ENCODE measurements at places on chromosomes 3 and 15.

GRCh38 chr15:100483370-100483769, 45.4 kb downstream of the CERS3 start:
- DNase-seq = no peak

GRCh38 chr3:45688882-45689786, at the start of gene SACM1L:
TSS of gene SACM1L (plus strand) at chr3:45689396. CDS start at chr3:45689466, 70 bp downstream.
- peak; percentile 100 for DNase-seq

DNA sequence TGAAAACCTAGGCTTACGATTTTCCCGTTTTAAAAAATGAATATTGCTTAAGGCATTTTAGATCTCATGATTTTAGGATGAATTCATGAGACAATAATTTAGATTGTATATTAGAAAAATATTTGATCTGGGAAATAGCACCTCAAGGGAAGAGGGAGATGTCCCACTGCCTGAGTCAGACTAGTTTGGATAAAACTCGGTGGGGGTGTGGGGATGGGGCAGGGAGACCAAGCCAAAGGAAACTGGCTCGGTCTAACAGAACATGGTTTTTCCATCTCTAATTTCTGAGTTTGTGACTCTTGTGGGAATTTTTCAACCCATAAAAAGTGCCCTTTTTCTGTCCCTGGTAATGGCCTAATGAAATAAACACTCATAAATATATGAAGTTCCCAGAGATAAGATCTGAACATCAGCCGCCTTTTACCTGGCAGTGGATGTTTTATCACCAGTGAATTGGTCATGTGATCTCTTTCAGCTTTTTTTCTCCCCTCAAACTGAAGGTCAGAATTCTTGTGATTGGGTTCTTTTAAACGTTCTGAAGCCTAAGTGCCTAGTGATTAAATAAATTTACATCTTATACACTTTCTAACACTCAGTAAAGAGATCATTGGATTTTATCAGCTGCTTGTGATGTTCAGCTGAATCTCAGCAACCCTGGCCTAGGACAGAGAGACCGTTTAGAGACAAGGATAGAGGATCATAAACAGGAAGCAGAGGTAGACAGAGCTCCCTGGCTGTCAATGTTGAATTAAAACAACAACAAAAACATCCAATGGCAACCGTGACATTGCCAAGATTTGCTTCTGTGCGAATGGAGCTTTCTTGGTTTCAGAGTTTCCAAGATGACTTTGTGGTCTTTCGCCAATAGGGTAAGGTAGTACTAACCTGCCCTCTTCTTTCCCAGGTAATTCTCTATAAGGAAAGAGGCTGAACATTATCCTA, 1038.2 kb downstream of the MCTP2 start:
- DNase-seq = no peak

DNA sequence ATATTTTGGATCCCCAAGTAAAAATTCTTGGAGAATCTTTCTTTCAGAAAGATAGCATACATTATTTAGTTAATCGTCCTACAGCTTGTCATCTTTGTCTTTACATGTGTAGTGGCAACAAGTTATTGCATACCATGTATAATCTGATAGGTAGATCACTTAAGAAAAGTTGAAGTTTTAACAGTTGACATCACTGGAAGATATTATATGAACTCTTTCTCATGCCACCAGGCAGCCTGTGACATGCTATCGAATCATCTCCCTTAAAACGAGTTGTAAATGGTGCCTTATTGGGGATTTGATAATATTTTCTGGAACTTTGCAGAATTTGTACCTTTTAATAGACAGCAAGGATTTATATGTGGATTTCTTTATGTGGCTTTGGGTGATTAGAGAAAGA, 8.7 kb downstream of the U2SURP start:
- peak; percentile 49 for DNase-seq

- DNase-seq = no peak
These were observed 119.5 kb downstream of the STAG1 start for GRCh38 chr3:136632625-136633081.

- peak; percentile 40 for DNase-seq
These were observed 716 bp upstream of the ISLR2 start for GRCh38 chr15:74129586-74130154.

DNA sequence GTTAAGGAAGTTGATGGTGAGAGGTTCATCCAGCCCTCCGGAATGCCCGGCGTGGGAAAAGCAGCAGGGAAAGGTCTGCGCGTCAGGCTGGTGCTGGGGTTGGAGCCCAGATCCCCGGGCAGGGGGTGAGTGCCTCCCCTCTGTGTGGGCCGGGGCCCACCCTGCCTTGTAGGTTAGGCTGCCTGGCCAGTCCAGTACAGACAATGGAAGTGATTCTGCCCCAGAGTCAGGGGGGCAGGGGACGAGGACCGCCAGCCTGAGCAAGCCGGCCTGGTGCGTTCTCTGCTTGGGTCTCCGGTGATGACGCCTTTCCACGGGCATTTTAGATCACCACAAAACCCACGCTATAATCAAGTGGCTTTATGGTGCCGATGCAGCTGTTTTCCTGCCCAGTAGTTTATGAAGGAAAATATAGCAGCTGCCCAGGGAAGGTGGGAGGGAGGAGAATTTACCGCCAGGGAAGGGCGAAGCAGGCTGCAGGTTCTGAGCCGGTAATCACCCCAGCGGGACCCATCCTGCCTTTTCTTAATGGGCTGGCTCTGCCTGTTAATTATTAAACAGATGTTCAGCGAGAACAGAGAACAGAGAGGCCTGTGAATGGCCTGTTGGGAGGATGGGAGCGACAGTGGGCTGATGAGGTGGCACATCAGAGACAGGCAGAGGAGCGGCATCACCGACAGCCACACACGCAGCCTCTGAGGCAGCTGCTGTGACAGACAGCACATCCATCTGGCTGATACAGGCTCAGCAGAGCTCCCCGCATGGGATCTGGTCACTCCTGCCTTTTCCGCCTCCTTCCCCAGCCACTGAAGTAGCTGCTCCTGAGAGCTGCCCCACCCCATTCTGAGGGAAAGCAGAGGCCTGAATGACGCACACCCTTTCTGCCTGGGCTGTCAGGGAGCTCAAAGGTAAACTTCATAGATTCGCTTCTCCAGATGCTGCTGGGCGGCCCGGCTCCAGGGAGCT, 35.2 kb downstream of the BDH1 start:
- no peak for DNase-seq

- DNase-seq = no peak
These were observed 82.7 kb downstream of the MYO5A start for GRCh38 chr15:52445954-52446353.

GRCh38 chr3:134337511-134338200, 36.6 kb downstream of the AMOTL2 start:
- DNase-seq = no peak

DNA sequence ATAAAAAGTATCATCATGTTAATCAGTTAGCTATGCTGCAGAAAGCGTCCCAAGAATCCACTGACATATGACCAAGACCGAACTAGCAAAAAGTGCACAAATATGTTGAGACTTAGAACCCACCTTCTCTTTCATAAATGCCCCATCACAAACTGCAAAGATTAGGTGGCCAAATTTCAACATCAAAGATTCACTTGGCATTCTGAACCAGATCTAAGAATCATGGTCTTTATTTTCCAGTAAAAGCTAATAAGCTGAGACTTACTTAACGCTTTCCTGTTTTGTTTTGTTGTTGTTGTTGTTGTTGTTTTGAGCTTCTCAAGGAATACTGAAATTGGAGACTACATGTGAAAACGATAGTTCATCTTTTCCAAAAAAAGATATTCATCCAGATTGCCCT, 62.4 kb downstream of the ZBTB20 start:
- peak; percentile 35 for DNase-seq

DNA sequence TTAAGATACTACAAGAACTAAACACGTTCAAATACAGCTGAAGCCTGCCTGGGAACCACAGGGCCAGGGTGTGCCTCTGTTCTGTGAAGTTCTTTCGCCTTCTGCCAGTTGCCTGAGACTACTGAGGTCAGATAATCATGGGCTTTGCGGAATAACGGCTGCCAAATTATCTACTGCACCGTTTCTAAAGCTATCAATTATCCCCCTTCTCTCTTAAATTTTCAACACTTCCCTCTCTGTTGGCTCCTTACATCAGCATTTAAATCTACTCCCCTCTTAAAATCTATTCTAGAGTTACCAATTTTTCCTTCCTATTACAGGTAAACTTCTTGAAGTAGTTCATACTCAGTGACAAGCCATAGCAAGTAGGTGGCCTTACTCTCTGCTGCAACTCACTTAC, 6.2 kb upstream of the NEO1 start:
- no peak for DNase-seq

- no peak for DNase-seq
These were observed 939.4 kb downstream of the MCTP2 start for GRCh38 chr15:95170561-95171380.

DNA sequence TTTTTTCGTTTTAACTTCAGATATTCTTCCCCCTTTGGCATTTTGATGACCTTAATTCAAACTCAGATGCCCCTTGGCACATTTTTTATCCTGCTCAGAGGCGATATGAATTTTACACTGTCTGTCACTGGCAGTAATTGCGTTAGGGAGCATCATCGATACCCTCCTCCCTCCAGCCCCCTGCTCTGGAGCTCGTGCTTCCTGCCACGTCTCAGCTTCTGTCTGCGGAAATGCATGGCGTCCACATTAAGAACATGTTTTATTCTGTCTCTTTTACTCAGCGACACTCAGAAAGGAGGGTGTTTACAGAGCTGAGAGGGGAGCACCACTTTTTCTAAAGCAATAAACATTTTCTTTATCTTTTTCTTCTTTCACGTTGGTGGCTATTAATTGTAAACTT, 254.2 kb downstream of the EBLN2 start:
- DNase-seq = no peak

DNA sequence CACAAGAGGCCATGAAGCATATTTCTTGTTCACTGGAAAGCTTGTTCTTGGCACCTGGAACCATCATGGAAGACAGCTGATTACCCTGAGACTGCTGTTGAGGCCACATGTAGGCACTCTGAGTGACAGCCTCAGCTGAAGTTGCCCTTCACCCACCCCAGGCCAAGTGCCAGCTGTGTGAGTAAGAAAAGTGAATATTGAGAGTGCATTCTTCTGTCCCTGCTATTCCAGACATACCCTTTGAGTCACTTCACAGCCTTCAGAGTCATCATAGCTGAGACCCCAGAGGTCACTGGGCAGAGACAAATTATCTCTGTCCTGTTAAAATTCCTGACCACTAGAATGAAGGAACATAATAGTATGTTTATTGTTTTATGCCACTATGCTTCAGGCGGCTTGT, 79.6 kb downstream of the NFKBIZ start:
- DNase-seq = peak; percentile 75

DNA sequence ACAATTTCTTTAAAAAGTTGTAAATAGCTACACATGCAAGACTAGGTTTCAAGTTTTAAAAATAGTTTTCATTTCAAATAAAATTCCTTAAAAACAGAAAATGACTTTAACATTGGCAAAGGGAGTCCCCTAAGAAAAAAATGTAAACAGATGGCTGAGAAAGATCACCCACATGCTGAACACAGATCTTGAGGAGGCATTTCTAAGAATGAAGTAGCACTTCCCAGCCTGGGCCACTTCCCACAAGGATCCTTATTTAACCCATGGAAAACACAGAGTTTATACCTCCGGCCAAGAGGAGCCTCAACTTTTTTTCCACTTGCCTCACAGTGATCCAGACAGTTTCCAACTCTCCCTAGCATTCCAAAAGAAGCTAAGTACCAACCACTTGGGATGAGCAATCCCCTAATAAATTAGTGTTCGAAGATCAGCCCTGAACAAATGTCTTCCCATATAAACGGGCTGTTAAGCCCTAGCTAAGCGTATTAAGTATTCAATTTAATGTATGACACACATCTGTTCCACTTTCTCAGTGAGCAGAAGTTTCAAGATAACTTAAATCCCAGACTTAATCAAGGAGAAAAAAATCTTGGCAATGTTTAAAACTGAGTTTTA, 61.4 kb downstream of the GADL1 start:
- DNase-seq = no peak

GRCh38 chr15:35514759-35515158, 31.2 kb downstream of the DPH6 start:
- peak; percentile 69 for DNase-seq

DNA sequence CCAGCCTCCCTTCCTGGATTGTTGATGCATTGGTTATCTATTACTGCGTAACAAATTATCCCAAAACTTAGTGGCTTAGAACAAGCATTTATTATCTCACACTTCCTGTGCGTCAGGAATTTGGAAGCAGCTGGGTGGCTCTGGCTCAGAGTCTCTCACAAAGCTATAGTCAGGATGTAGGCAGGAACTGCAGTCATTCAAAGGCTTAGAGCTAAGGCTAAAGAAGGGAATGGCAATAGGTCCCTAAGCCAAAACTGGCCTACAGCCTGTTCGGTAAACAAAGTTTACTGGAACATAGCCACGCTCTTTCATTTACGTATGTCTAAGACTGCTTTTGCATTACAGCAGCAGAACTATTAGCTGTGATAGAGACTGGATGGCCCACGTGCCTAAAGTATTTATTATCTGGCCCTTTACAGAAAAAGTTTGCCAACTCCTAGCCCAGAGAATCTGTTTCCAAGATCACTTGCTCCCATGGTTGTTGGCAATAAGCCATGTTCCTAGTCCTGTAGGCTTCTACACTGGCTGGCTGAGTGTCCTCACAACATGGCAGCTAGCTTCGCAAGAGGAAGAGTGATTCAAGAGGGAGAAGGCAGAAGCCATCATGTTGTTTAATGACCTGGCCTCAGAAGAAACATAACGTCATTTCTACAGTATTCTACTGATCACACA, 132.4 kb downstream of the SNRK start:
- DNase-seq = no peak

GRCh38 chr15:77083381-77084160, 12.7 kb upstream of the TSPAN3 start:
- DNase-seq = no peak

- DNase-seq = no peak
These were observed 144.8 kb upstream of the BHLHE40 start for GRCh38 chr3:4834403-4834866.

DNA sequence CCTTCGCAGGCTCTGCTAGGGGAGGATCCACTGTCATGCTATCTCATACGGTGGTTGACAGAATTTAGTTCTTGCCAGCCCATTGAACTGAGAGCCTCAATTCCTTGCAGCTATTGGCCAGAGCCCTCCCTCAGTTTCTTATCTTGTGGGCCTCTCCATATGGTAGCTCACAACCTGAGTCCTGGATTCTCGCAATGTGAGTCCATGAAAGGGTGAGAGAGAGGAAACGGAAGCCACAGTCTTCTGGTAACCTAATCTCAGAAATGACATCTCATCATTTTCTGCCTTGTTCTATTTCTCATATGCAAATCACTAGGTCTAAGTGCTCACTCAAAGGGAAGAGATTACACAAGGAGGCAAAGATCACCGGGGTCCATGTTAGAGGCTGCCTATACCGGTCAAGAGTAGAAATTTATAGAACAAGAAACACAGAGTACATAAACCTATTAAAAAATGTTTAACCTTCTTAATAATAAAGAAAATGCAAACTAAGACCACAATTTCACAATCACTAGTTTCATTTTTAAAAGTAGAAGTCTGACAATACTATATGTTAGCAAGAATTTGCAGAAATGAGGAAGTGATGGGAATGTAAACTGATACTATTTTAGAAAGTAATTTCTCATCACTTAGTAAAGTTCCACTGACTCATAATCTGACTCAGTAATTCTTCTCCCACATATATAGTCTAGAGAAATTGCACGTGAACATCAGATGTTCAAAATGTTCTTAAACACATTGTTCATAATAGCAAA, 378.4 kb upstream of the AGTR1 start:
- DNase-seq = peak; percentile 88

- DNase-seq = no peak
These were observed 488.3 kb upstream of the GOLIM4 start for GRCh38 chr3:168583977-168584376.

GRCh38 chr3:103968751-103969150, 1398.0 kb upstream of the ALCAM start:
- no peak for DNase-seq

GRCh38 chr3:114953215-114953799, 193.8 kb downstream of the ZBTB20 start:
- DNase-seq = no peak

- no peak for DNase-seq
These were observed 40.1 kb downstream of the EAF1 start for GRCh38 chr3:15467227-15468181.

Measured in GM23248 (cell line).